SK-N-DZ (cell line): ENCODE measurements at places on chromosomes 3 and 15.

DNA sequence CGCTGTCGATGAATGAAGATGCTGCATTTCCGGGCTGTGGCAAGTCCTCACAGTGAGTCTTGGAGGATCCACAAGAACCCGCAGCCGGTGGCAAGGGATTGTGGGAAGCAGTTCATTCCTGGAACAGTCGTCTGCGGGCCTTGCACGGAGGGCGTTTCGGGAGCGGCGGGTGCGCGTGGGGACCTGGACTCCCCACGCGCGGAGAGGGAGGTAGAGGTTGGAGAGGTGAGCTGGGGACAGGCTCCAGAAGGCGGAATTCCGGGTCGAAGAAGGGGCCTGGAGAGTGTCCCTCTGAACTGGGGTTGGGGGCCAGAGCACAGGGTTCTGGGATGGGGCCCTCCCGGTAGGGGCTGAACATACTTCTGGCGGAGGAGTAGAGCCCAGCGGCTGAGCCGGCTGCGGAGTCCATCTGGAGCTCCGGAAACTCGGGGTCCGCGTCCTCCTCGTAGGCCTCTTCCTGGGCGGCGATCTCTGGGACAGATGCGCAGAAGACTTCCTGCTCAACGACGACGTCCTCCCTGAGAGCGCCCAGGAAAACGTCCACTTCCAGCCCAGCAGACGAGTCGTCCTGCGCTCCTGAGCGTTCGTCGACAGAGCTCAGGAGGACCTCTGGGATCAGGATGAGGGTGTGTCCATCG lies 593 bp downstream of the PRR23A start:
- no peak for DNase-seq

DNA sequence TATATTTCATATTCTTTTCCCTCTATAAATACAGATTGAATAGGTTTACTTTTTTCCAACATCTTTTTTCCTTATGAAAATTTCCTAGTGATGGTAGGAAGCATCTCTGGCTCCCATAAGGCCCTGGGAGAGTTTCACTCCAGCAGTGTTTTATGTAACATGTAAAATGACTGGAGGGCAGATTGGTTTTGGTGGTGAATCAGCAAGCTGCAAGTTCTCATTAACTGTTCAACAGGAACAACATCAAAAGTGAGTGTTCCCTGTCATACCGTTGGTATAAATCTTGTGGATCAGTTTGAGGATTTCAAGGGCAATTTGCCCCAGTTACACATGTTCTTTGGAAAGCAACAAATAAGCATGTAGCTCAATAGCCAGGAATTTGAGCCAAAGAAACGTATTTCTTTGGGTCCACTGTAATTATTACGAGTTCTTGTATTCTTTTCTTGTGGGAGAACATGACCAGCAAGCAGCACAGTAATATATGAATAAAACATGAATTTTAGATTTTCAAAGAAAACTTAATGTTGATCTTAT lies 345.7 kb downstream of the SV2B start:
- no peak for DNase-seq

DNA sequence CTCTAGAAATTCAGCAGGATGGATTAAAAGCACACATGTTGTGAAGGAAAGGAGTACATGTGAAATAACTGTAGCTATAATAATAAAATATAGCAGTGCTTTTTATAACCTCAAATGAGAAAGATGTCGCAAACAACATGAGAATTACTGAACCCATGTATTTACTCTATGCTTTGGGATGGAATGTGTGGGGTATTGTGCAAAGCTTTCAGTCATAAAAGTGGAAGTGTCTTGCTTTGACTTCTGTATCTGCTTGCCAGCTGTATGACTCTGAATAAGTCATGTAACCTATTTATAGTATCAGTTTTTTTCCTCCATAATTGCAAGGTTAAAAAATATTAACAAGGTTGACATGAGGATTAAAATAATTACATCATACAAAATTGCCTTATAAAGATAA lies 519.3 kb upstream of the CADM2 start:
- DNase-seq, result no peak

DNA sequence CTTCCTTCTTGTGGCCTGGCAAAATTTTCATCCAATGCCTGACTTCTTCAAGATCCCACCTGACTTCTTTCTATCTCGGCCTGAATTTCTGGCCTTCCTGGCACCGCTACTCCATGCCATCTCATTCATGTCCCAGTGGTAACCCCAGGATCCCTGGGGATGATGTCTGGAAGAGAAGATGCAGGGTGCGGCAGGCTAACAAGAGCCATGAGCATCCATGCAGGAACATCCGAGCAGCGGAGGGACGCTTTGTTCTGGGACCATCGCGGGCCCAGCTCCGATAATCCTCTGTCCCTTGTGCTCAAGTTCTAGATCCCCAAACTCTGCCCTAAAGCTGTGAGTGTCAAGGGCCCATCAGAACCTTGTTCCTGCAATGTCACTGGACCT lies 10.9 kb downstream of the MYL3 start:
- no peak for DNase-seq

GRCh38 chr3:138747225-138747624 lies 87.5 kb downstream of the PIK3CB start:
- no peak for DNase-seq

- DNase-seq, result peak; percentile 28
Measured at GRCh38 chr3:128395500-128396162, 71.1 kb downstream of the DNAJB8 start.

GRCh38 chr3:60421749-60422446 lies 829.4 kb downstream of the FHIT start:
- DNase-seq, result no peak

- peak; percentile 77 for DNase-seq
Measured at GRCh38 chr3:37779289-37780152, 82.2 kb upstream of the CTDSPL start.

DNA sequence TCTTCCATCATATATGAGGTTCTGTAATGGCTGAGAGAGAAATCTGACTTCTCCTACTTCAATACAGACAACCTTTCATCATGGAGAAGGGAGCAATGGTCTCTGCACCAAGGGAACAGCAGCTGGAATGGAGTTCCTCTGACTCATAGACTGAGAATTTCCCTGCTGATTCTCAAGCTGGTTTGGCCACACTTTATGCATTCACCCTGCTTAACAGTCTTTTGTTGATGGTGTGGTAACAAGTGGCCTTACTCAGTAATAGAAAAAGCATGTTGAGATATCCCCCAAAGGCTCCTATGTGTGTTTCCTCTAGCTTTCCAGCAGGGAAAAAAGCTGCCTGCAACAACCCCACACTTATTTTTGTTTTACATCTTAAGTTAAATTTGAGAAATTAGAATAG lies 138.1 kb downstream of the GREM1 start:
- no peak for DNase-seq

DNA sequence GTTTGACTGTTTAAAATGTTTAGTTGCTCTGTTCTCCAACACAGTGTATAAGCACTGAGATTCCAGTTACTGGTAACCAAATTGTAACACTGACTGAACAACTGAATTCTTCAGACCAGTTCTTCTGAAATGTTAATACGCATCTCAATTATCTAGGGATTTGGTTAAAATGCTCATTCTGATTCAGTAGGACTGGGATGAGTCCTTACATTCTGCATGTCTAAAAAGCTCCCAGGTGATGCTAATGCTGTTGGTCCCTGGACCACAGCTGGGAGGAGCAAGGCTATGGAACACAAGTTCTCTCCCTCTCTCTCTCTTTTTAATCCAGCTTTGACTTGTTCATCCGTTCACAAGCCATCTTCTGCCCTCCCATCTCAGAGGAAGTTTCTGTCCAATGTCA lies 380.3 kb downstream of the MAGI1 start:
- DNase-seq, result no peak

DNA sequence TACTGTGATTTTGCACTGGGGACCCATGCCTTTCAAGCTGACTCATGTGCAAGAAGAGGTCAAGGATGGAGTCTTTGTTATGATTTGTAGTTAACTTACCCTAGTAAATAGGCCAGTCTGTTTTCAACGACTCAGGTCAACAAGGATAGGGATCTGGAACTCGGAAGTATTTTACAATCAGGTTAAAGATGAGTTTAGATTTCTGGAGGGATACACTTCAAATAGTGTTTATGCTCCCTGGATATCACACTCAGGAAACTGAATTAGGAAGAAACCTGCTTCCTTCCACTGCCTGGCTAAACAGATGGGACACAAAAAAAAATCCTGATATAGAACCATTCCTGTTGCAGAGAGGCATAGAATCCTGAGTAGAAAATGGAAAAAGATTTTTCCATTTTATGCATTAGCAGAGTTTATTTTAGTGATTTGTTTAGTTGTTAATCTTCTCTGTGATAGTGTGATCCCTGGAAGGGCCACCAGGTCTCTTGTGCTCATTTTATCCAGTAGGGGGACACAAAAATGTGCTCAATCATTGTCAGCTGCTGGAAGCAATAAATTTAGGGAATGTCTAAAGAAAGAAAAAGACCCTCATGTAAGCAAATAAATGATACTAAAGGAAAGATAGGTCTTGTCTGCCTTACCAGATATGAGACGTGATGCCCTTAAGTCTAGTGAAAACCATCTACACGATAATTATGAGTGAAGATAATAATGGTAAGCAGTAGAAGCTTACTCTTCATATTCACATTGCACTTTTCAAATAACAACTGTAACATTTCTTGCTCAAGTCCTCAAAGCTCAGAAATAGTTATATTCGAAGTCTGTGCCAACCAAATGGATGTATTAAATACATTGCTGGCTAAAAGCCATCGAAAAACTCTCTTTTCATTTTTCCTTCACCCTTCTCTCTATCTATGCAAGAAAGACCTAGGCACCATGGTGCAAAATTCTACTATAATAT lies 452.1 kb upstream of the KCNMB2 start:
- peak; percentile 64 for DNase-seq

- no peak for DNase-seq
Measured at GRCh38 chr15:59536553-59536952, 75.0 kb upstream of the GCNT3 start.

DNA sequence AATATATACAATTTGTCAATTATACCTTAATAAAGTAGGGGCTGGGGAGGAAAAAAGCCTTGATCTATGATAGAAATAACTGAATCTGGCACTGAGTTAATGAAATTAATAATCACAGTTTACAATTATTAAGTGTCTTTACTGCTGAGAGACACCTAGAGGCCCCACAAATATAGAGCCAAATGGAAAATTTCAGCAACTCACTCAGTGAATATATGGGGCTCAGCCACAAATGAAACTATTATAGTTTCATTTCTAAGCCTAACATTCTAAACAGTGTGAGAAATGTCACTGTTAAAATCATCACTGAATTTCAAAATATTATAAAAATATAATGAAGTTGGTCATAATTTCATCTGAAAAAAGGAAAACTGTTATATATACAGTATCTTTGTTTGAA lies 40.3 kb downstream of the GNB4 start:
- no peak for DNase-seq

- no peak for DNase-seq
Measured at GRCh38 chr15:33190539-33190938, 4.0 kb downstream of the FMN1 start.

- no peak for DNase-seq
Measured at GRCh38 chr15:42331235-42331634, 28.1 kb upstream of the CAPN3 start.

GRCh38 chr15:94509259-94509658 lies 277.9 kb downstream of the MCTP2 start:
- DNase-seq, result no peak
